ENCODE measurements at places on chromosomes 13 and 19. TPM values are rescaled to one million over a fixed set of nuclear protein-coding genes. Genes with fewer than 3 reads are reported as not detected.

CYP4F8 gene
- not detected for total RNA-seq

CD177 gene
- not detected for total RNA-seq

KRTDAP gene
- not detected for total RNA-seq

PRODH2 gene
- not detected for total RNA-seq

- no peaks in the 10 kb centered on the region for H3K36me3 ChIP-seq
- no peak overlapping the region for H3K4me3 ChIP-seq
- H3K27ac ChIP-seq = no peak overlapping the region
- DNase-seq = no peak
- H3K4me1 ChIP-seq = peaks cover 5% of the 10 kb centered on the region
Measured at GRCh38 chr13:26921918-26922317, 161.3 kb upstream of the GPR12 start.

NKG7 gene
- not detected for total RNA-seq

DNA sequence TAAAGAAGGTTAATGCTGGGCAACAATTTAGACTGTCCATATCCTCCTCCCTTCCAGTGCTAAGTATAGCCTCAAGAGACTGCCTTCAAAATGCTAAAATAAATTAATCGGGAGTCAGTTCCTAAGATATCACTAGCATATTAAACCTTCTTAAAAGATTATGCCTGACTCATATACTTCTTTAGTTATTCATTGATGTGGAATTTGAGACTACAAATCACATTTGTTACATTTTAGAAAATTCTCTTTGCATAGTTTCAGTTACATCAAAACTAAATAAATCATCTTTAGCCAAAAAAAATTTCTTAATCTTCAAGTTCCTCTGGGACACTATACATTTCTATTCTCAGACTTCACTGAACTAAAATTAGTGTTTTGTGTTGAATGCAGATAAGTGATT lies 769.1 kb downstream of the PCDH9 start:
- no peaks in the 10 kb centered on the region for H3K27me3 ChIP-seq
- peak; percentile 52 for DNase-seq
- H3K4me1 ChIP-seq = no peaks in the 10 kb centered on the region

- DNase-seq = no peak
- no peaks in the 10 kb centered on the region for H3K4me1 ChIP-seq
- H3K4me3 ChIP-seq = no peak overlapping the region
- H3K36me3 ChIP-seq = no peaks in the 10 kb centered on the region
- no peaks in the 10 kb centered on the region for H3K27me3 ChIP-seq
- no peak overlapping the region for H3K27ac ChIP-seq
Measured at GRCh38 chr13:65642996-65643395, 1587.1 kb downstream of the PCDH9 start.

GRCh38 chr19:8240274-8241229 lies 31.4 kb downstream of the CERS4 start:
- no peak overlapping the region for H3K4me3 ChIP-seq
- no peaks in the 10 kb centered on the region for H3K27me3 ChIP-seq
- no peak overlapping the region for H3K27ac ChIP-seq
- DNase-seq = peak; percentile 94
- H3K36me3 ChIP-seq = no peaks in the 10 kb centered on the region
- H3K4me1 ChIP-seq = peaks cover 10% of the 10 kb centered on the region

FPR2 gene
- total RNA-seq = not detected

SSC5D gene
- total RNA-seq = 66.1 TPM

GRCh38 chr13:71316792-71317363 lies 550.1 kb downstream of the DACH1 start:
- no peak for DNase-seq
- no peaks in the 10 kb centered on the region for H3K4me1 ChIP-seq
- no peak overlapping the region for H3K27ac ChIP-seq
- H3K27me3 ChIP-seq = no peaks in the 10 kb centered on the region
- no peaks in the 10 kb centered on the region for H3K36me3 ChIP-seq

DNA sequence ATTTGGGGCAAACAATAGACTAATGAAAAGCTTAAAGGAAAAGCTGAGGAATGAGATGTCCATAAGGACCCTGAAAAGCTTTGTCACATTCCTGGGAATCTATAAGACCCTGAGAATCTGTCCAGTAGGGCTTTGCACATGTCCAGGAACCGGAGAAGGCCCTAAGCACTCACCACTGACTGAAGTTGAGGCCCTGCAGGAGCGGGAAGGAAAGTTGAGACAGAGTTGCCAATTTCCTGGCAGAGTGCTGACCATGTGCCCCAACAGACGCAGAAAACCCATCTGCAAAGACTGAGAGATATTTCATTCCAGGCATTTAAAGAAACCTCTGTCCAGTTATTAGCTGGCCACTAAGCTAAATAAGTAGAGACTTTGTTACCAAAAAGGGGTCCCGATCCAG lies 890.5 kb downstream of the UQCRFS1 start:
- DNase-seq = no peak
- H3K4me1 ChIP-seq = no peaks in the 10 kb centered on the region
- no peaks in the 10 kb centered on the region for H3K27me3 ChIP-seq
- no peak overlapping the region for H3K27ac ChIP-seq
- no peak overlapping the region for H3K4me3 ChIP-seq
- H3K36me3 ChIP-seq = no peaks in the 10 kb centered on the region

All from astrocyte (in vitro differentiated cells and primary cell).